ENCODE measurements at places on chromosomes 1 and 21. TPM values are rescaled to one million over a fixed set of nuclear protein-coding genes. Genes with fewer than 3 reads are reported as not detected.

- DNase-seq = no peak
Observed at GRCh38 chr1:11487196-11487751, 8.3 kb downstream of the DISP3 start.

The S1PR1 gene
- 92.2 TPM for total RNA-seq

DNA sequence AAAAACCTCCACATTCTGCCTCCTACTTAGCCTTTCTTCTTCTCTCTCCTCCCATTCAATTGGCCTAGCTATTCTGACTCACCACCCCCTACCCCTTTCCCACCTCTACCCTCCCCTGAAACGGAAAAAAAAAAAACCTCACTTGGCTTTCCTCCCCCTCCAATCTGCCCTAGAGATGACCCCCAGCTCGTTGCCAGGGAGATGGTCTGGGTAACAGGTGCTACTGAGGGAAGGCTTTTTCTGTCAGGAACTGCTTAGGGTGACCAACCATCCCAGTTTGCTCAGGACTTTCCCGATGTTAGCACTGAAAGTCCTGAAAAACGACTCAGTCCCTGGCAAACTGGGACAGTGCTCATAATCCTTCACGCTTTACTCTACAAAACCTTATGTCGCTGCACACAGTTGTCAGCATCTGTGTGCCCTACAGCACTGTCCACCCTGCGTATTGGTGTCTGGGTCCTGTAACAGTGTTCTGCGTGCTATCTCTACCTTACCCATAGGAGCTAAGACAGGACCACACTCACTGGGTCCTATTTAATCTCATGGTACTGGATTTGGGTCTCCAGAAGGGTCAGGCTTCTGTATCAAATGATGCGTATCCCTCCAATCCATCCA lies 7.7 kb upstream of the CADM3 start:
- no peak for DNase-seq

DNA sequence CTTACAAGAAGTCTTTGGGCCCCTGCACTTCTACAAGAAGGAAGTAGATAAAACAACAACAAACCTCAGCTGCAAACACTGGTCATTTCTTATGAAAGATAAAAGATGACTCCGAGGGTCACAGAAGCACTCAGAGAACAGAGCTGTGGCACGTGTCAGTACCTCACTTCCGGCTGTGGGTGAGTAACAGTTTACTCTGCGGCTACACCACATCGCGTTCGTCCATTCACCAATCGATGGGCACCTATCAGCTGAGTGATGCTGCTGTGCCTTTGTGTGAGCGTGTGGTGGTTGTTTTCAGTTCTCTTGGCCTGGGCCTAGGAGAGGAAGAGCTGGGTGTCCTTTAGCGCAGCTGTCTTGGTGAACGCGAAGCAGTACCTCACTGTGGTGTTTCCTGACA lies 49.9 kb downstream of the COL6A1 start:
- no peak for DNase-seq

DNA sequence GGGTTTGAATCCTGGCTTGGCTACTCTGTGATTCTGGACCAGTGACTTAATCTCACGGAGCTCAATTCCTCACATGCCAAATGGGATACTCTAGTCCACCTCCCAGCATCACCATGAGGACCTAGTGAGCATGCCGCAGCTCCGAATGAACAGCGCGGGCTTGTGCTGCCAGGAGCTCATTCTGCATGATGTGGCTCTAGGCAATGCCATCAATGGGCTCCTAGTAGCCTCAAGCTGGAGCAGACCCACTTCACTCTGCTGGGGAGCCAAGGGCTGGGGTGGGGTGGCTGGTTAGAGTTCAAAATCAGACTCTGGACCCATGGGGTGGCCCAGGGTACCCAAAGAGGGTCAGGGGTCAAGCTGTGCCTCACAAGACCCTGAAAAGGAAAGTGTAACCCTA lies 41.5 kb downstream of the CDK18 start:
- DNase-seq = peak; percentile 47
